ENCODE measurements at places on chromosomes 5 and 9.
A peak's percentile ranks its signal among the peaks of the same experiment; 100 is the strongest.

- no peak for DNase-seq
Observed at GRCh38 chr5:143472576-143472975, 69.1 kb upstream of the NR3C1 start.

- no peak for DNase-seq
Observed at GRCh38 chr9:86347991-86348390, 6.2 kb downstream of the TUT7 start.

- DNase-seq: no peak
Observed at GRCh38 chr5:138529812-138530211, 13.2 kb downstream of the ETF1 start.

DNA sequence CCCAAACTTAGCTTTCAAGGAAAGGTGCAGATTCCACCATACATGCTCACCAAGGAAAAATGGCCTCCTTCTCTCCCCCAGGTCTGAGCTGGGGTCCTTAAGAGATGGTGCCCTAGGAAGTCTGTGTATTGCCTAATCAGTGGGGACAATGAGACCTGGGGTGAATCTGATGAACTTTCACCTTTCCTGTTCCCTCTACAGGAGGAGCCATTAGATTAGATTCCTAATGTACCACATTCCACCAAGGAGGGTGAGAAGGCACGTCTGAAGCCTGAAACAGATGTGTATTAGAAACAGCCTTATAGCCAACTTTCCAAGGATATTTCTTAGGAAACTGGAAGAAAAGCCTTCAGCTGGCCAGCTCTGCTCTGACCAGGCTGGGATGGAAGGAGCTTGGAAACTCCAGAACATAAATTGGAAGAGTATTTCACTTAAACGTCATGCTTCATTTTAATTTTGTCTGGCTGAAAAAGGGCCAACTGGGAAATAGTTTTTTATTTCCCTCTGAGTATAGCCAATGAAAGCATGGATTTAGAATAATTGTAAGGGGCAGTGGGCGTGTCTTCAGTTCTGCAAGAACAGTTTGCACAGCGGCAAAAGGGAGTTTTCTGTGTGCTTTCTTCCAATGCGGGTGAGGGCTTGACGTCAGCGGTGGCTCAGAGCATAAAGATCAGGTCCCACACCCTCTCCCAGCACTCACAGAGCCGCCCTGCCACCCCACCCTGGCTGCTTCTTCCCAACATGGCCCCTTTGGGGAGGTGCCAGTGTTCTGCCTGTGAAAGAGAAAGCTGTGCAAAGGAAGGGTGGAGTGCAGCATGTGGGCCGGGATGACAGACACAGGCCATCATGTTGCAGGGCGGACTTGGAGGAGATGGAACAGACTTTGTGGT is 210.9 kb downstream of the ESM1 start:
- DNase-seq: peak; percentile 82

GRCh38 chr5:146213210-146213826 is 9.9 kb downstream of the RBM27 start:
- DNase-seq: no peak

GRCh38 chr9:107260437-107261081 is 22.5 kb upstream of the RAD23B start:
- no peak for DNase-seq

DNA sequence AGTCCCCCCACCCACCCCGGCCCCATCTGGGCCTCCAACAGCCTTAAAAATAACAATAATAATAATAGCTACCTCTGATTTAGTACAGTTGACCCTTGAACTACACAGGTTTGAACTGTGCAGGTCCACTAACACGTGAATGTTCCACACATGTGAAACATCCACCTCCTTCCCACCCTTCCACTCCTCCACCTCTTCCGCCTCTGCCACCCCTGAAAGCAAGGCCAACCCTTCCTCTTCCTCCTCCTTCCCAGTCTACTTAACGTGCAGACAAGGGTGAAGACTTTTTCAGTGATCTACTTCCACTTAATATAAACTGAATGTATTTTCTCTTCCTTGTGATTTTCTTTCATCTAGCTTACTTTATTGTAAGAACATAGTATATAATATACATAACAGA is 10.8 kb downstream of the PDGFRB start:
- no peak for DNase-seq

GRCh38 chr5:115262011-115262320 is 711 bp downstream of the PGGT1B start:
- DNase-seq: no peak

DNA sequence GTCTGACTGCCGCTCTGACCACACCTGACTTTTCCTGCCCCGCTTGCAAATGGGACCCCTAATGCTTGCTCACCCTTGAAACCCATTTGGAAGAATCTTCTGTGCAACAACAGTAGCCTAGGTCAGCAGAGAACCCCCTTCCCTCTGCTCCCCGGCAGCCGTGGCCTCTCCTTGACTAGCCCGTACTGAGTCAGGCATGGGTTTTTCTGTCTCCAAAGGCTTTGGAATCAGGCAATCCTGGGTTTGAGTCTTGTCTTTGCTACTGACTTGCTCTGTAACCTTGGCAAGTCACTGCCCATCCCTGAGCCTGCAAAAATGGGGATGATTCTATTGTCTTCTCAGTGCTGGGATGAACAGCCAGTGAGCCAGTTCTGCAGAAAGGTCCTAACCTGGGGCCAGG is 135.4 kb downstream of the RGS3 start:
- DNase-seq: no peak

GRCh38 chr5:67004730-67005350 is 191.8 kb downstream of the CD180 start:
- DNase-seq: no peak

DNA sequence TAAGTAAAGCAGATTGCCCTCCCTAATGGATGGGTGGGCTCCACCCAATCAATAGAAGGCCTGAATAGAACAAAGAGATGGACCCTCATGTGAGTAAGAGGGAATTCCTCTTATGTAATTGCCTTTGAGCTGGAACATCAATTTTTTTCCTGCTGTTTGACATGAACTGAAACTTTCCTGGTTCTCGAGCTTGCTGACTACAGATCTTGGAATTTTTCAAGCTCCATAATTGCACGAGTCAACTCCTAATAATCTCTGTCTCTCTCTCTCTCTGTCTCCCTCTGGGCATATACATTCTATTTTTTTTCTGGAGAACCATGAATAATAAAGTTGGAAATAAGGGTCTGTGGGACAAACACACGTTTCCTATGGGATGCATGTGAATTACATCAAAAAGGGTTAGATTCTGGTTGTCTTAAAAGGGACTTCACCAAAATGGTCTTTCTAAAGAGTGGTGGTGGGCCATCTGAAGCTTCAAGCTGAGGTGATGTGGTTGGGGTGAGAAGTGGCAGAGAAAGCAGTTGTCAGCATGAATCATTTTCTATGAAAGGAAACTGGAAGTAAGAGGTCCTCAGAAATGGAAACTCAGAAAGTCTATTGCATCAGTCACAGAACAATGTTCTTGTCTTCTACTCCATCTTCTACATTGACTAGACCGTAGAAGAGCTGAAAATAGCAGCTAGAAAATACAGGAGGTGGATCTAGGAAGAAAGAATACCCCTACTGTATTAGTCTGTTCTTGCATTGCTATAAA is 47.0 kb upstream of the HOMER1 start:
- DNase-seq: no peak

DNA sequence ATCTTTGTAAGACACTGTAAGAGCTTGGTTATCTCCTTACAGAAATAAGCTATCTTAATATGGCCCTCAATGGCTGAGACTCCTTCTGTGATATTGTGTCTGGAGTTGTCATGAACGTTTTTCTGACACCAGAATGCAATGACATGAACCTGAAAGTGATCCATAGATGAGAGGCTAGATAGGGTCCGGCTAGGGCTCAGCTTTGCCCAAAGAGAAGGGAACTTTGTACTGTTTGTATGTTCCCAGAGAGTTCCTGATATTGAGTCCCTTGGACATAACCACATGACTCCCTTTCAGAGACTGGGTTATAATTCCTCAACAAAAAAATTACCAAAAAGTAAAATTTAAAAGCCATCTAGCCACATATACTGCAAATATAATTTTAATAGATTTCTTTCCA is 575.8 kb upstream of the CLINT1 start:
- no peak for DNase-seq

DNA sequence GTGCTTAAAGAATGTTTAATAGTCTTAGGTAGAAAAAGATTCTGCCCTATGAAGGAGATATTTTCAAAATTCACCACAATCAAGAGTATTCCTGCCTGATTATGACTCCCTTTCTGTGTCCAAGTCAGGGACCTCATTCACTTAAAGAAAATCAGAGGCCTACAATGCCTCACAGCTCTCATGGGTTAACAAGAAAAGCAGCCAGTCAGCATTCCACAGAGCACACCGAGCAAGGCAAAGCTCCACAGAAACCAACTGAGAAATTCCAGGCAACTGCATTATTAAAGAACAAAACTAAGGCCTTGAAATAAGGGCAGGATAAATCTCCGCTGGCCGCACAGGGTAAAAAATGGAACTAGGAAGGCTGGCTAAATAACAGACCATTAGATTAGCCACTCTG is 161.1 kb downstream of the TARS1 start:
- no peak for DNase-seq

- DNase-seq: peak; percentile 51
Observed at GRCh38 chr9:96856363-96857286, 2.3 kb upstream of the ZNF782 start.

GRCh38 chr5:168106008-168106761 is 185.3 kb upstream of the WWC1 start:
- DNase-seq: no peak
